ENCODE measurements at places on chromosomes 1 and 21.

GRCh38 chr1:221612047-221612777 lies 129.7 kb downstream of the DUSP10 start:
- no peak for DNase-seq

GRCh38 chr1:44784094-44785028 lies 3.6 kb downstream of the BEST4 start:
- DNase-seq: no peak

- DNase-seq: peak; percentile 43
Observed at GRCh38 chr1:39205102-39205780, 746 bp downstream of the MACF1 start.

- no peak for DNase-seq
Observed at GRCh38 chr1:50447961-50448360, 24.7 kb upstream of the DMRTA2 start.

GRCh38 chr1:179955287-179955680 lies 674 bp downstream of the CEP350 start:
- no peak for DNase-seq

- no peak for DNase-seq
Observed at GRCh38 chr1:248597589-248597988, at the start of gene OR2T10. TSS of gene OR2T10 (minus strand) at chr1:248597700. CDS start at chr1:248593768, 3,932 bp downstream.

GRCh38 chr1:21449906-21450305 lies 10.0 kb downstream of the NBPF3 start:
- no peak for DNase-seq

DNA sequence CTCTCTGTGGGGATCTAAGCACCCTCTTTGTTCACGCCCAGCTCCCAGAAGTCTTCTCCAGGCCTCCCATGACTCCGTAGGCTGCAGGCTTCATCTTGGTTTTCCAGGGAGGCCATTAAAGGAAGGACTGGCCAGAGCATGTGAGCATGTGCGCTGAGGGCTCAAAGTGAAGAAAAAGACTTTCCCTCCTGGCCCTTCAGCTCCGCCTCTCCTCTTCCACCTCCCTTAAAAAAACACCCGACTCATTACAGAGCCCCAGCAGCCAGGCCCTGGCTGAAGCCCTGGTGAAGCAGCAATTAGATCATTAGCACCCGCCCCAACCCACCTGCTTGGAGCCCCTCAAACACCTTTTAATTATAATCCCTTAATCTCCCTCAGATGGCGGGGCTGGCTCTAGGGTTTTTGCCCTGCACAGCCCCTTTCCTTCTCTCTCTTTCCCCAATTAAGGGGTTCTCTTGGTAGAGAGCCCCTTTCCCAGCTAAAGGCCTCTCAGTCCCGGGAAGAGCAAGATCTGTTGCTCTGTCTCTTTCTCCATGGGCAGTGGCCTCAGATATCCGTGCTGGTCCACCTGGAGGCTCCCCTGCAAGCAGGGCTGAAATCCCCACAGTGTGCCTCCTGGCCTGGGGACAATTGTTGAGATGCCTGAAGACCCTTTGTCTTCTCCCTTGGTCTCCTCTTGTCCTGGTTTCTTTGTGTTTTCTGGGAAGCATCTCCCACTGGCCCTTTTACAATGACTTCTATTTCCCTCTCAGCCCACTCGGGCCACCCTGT lies 30.5 kb downstream of the RHBG start:
- no peak for DNase-seq

DNA sequence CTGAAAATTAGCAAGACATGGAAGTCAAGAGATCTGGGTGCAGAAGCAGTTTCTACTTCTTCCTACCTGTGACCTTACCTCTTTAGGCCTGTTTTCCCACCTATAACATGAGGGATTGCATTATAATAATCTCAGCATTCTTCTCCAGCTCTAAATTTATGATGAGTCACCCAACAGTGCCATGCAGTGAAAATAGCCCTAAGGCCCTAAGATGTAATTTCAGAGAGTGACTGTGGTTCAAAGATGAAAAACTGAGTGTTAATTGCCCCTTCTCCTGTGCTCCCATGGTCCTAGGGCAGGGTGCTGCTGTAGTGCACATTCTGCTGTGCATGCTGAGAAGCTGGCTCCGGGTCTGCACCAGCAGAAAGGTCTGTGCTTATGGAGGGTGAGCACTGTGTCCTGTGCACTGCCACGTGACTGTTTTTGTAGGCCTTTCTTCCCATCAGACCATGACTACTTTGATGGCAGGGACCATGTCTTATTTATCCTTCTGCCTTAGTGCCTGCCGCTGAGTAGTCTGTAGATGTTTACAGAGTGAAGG lies 29.7 kb downstream of the JUN start:
- DNase-seq: no peak

DNA sequence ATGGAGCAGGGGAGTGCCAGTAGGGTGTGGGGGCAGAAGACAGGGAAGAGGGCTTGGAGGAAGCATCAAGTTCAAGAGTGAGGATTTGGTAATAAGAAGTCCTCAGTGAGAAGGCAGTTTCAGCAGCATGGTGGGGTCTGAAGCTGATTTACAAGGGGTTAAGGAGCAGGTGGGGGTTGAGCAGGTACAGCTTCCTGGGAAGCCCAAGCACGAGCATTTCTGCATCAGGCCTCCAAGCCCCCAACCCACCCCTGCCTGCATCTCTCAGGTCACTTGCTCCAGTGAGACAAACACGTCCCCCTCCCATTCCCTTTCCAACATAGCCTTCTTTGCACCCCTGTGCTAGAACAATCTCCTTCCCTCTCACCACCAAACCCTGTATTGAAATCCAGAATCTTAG lies 574.7 kb downstream of the MATN1 start:
- DNase-seq: no peak

- DNase-seq: peak; percentile 23
Observed at GRCh38 chr1:35505911-35506798, 51.0 kb downstream of the KIAA0319L start.

GRCh38 chr1:9127395-9128165 lies 1.3 kb downstream of the GPR157 start:
- no peak for DNase-seq

GRCh38 chr1:165168467-165168866 lies 188.0 kb downstream of the LMX1A start:
- no peak for DNase-seq

DNA sequence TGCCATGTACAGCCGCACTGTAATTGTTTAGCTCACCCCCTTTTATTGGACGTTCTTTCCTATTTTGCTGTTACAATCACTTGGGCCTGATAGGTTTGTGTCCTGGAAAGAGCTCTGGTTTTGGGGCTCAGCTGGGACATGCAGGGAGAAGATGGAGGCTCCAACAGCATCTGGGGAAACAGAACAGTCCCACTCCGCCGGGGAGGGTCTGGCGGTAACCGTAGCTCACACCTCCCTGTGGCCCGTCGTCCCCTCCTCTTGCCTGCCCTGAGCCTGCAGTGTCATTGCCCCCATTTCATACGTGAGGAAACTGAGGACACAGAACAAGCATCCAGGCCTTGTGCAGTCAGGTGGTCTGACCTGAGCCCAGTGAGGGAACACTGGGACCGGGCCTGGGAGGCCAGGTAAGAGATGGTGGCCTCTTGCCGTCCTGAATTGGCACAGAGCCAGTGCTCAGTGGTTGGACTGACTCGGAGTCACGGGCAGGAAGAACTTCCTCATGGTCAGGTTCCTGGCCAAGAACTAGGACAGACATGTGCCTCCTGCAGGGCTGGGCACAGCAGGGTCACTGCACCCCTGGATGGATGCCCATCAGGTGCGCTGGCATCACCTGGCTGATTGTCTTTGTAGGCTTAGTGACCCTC lies 41.8 kb downstream of the S100B start:
- DNase-seq: no peak

DNA sequence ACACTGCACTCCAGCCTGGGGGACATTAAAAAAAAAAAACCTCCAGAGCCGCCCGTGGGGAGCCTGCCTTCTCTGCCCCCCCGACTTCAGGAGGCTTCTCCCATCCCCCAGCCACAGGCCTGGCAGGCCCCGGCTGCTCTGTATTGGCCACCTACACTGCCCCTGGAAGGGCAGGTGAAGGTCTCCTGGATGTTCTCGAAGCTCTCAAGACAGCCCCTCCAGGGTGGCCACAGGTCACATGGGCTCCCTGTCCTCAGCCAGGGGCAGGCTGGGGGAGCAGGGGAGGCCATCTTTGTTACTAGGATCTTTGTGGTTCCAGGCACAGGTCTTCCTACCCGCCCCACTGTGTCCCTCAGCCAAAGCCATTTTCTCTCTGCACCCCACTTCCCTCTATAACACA lies 32.8 kb downstream of the PADI6 start:
- DNase-seq: no peak

DNA sequence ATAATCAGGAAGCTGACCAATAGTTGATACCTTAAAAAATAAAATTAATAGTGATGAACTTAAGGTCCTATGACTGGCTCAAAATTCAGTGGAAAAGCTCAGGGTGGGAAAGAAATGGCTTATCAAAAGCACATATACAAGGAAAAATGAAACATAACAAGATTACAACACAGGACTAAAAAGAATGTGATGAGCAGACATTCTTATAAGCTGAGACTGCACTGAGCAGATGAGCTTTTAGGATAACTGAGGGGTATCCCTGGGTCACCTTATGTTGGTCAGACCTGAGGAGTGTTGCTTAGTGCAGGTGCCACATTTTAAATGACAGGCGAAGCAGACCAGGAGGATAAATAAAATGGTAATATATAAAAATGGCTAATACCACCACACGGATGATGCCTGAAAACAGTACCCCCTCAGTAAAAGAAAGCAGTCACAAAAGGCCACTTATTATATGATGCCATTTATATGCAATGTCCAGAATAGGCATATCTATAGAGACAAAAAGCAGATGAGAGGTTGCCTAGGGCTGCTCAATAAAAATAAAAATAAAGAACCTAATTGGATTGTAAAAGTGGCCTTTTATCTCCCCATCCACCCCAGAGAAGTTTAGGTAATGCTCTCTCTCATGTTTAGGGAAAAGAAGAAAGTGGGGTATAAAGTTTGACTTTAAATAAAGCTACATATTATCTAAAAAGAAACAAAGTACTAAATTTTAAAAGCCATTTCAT lies 163.9 kb downstream of the SLC45A1 start:
- no peak for DNase-seq

GRCh38 chr1:236830560-236830959 lies 35.5 kb downstream of the MTR start:
- no peak for DNase-seq

- DNase-seq: no peak
Observed at GRCh38 chr1:18123467-18123992, 15.9 kb downstream of the IGSF21 start.

- no peak for DNase-seq
Observed at GRCh38 chr1:117237726-117238381, 27.1 kb upstream of the VTCN1 start.

GRCh38 chr1:204335085-204335484 lies 24.6 kb downstream of the PLEKHA6 start:
- no peak for DNase-seq

DNA sequence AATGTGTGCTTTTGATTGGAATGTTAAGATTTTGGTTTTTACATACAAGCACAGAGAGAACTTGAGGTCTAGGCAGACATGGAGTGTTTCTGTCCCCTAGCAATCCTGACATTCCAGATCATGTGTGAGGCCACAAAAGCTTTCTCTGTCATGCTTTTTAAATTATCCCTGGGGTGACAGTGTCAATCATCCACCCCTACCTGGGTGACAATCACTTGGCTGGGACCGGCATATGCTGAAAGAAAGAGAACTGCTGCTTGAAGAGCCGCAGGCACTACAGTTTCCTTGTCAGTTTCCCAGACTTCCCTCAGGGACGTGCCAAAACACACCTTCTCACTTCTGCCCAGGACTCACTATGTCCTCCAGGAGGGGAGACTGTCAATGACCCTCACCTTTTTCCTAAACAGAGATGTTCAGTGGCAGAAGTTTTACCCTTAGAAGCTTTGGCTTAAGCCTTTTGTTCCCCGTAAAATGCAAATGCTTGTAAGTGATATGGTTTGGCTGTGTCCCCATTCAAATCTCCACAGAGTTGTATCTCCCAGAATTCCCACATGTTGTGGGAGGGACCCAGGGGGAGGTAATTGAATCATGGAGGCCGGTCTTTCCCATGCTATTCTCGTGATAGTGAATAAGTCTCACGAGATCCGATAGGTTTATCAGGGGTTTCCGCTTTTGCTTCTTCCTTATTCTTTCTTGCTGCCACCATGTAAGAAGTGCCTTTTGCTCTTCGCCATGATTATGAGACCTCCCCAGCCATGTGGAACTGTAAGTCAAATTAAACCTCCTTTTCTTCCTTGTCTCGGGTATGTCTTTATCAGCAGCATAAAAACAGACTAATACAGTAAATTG lies 217.4 kb downstream of the FGGY start:
- no peak for DNase-seq

Data from activated T-helper 1 cell treated with Interleukin-2 at 50 U/mL for 16 hours (primary cell).